Eye (tissue), 1 donor: ENCODE measurements at places on chromosomes 1 and 21.

GRCh38 chr1:227010645-227011044, 70.6 kb downstream of the COQ8A start:
- DNase-seq, result no peak

DNA sequence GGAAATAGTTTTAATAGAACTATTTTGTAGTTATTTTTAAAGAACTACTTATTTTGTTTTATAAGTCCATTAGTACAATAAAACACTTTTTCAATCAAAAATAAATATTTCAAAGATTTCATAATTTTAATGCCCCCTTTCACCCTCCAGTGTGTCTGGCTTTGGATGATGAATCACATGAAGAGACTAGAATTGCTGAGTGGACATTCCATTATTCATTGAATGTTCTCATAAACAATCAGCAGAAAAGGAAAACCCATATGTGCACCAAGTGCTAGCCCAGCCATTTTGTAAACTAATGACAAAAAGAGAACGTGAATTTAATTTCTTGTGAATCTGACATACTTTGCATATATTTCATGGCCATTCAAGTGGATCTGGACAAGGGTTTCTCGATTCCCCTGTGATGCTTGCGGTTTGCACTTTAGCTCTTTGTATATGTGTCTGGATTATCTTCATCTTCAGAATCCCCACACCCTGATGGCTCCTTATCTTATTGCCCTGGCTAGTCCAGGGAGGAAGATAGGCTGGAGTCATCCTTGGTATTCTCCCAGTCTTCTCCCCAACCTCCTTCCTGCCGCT, 20.7 kb upstream of the CHIA start:
- no peak for DNase-seq

GRCh38 chr21:34574601-34575529, 40.0 kb downstream of the RCAN1 start:
- no peak for DNase-seq

GRCh38 chr1:117686907-117687306, 81.1 kb downstream of the TENT5C start:
- DNase-seq, result no peak
